ENCODE measurements at places on chromosomes 1 and 21.

DNA sequence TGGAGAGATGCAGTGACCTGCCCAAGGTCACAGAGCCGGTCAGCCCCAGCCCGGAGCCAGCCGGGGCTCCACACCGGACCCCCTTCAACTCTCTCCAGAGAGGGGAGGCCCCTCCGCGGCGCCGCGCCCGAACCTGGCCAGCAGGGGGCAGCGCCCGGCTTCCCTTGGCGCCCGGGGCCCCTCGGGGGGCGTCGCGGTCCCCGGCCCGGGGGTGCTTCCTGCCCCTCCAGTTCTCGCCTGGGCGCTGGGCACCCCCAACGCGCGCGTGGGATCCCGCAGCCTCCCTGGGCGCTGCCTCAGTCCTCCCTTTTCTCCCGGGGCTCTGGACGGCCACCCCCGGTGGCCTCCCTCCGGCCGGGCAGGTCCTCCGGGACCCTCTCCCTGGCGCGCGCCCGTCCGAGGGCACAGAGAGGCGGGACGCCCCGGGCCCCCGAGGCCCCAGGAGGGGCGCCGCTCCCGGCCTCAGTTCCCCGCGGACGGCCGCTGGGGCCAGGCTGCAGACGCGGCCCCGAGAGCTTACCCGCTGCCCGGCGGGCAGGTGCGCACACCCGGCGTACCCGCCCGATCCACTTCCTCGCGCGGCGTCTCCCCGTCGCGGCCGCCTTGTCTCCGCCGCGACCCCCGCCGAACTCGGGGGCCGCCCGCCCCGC is 406 bp downstream of the HTR1D start:
- peak; percentile 18 for DNase-seq

DNA sequence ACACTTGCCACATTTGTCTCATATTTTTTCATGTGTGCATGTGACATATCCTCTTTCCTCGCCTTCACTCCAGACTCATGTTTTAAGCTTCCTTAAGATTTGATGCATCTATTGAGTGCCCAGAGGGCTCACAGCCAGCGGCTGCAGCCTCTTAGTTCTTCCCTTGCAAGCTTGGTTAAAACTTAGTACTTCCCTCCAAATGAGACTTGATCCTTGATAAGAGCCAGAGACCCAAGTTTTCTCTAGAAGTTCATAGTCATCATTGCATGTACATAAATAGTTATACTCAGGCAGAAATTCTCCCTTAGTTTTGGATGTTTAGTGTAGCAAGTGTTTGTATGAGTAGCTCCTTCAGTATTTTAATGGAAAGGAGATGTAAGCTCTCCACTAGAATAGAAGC is 337.6 kb upstream of the B3GALT2 start:
- no peak for DNase-seq

DNA sequence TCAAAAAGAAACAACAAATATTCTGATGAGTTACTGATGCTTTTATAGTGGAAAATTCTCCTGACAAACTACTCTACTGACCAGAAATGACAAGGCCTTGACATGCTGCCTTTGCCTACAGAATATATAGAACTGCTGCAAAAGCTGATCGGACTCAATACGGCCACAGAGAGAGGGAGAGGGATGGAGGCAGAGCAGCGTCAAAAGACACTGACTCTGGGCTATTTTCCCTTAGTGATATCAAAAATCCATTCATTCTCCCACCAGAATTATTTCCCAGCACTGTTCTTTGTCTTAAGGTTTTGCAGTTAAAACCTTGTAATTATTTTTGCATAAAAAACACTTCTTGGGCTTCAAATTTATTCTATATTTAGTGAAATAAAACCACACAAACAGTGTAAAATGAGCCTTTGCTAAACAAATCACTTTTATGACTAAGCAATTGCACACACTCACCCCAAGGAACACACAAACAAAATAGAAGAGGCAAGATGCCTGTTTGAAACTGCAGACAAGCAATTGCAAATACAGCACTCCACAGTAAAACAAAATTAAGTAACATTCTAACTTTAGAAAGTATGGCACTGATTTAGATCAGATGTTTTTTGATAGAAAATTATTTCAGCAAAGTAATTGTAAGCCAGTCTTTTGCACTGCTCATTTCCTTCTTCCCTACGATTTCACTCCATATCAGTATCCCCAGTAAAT is 1036.4 kb downstream of the ADGRL2 start:
- no peak for DNase-seq

- no peak for DNase-seq
These were observed 349.3 kb downstream of the RGS7 start for GRCh38 chr1:241007668-241008067.

GRCh38 chr1:202289009-202289408 is 52.7 kb downstream of the UBE2T start:
- no peak for DNase-seq

GRCh38 chr1:77375541-77375940 is 93.7 kb downstream of the AK5 start:
- no peak for DNase-seq

DNA sequence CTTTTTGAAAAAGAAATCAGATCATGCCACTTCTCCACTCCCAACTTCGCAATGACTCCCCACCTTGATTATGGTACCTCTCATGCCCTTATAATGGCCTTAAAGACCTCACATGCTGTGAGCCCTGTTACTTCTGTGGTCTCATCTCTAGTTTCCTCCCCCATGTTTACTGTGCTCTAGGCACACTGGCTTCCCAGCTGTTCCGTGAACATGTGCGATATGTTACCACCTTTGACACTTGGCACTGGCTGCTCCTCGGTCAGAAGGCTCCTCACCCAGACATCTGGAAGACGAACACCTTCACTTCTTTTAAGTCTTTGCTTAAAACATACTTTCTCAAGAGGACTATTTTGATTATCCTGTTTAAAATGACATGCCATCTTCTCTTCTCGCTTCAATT is 14.3 kb upstream of the NTMT2 start:
- no peak for DNase-seq

GRCh38 chr1:234515411-234515810 is 36.4 kb upstream of the TARBP1 start:
- no peak for DNase-seq

- no peak for DNase-seq
These were observed 764.1 kb downstream of the LTN1 start for GRCh38 chr21:28228636-28228995.

DNA sequence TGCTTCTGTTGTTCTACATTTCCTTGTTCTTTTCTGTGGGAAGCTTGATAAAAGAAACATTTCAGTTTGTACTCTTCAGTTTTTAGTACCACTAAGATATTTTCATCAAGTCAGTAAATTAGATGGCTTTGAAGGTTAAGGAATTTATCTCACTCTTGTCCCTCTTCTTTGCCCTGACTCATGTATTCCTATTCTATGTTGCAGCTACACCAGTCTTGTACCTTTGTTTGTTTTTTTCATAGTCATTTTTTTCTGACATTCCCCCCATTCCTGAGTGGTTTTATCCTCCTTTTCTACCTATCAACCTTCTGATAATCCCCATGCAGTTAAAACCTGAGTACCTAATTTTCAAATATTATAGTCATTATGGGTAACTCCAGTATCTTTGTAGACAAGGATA is 65.4 kb downstream of the MAST2 start:
- DNase-seq: no peak

DNA sequence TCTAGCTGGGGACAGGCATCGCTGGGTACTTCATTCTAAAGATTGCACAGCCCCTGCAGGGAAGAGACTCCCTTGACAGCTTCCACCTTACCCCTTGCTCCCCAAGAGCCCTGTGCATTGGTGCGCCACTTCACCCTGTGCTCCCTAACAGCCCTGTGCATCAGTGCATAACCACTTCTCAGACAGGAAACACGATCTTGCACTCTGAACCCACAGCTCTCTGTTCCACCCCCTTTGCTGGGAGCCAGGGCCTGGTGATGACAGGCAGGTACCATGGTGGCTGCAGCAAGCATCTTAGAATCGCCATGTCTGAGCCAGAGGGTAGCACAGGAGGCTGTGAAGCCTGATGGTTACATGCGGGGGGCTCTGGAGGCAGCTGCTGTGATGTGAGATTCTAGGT is 5.0 kb downstream of the ALPL start:
- DNase-seq: no peak

- DNase-seq: no peak
These were observed 39.8 kb upstream of the SYT2 start for GRCh38 chr1:202750024-202750423.

DNA sequence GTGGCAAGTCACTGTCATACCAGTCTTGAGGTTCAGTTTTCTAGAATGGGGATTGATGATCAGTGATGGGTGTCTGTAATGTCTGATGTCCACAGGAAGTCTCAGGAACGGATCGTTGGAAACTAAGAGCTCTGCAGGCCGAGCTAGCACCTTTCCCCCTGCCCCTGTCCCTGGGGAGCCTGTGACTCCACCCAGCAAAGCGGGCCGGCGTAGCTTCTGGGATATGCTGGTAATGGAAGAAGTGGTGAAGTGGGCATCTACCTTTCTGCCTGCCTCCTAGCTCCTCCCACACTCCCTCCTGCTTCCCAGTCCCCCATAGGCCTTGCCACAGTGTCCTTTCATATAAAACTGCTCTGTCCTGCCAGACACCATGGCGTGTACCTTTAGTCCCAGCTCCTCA is 13.4 kb downstream of the HYI start:
- DNase-seq: no peak

DNA sequence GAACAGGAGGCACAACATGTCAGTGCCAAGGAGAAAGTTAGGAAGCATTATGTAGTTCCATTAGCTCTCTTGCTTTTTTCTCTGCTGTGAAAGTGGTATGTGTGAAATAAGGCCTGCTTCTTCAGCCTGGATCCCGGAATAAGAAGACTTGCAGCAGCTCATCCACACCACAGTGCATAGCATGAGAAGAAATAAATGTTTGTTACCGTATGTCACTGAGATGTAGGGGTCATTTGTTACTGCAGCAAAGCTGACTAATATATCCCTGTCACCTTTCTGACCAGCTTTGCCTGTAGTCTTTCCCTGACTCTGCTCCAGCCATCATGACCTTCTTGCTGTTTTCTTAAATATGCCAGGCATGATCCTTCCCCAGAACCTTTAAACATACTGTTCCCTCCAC is 20.5 kb upstream of the MCOLN3 start:
- no peak for DNase-seq

GRCh38 chr21:46153247-46154154 is 1.9 kb downstream of the FTCD start:
- peak; percentile 48 for DNase-seq

GRCh38 chr1:152626744-152627143 is 3.8 kb upstream of the LCE3A start:
- no peak for DNase-seq

DNA sequence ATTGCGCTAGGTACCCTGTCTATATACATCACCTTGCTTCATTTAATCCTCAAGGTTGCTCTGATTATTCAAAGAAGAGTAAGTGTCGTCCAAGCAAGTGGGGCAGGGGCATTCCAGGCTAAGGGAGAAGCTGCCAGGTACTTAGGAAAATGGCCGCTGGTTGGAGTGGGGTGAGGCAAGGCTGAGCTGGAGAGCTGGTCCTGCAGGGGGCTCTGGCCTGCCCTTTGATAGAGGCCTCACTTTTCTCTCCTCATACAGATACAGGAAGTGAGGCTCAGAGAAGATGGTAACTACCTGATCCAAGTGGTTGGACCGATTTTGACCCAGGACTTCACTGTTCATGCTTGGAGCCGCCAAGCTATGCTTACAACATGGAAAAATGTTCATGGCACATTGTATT is 86.9 kb upstream of the ZBTB40 start:
- no peak for DNase-seq

DNA sequence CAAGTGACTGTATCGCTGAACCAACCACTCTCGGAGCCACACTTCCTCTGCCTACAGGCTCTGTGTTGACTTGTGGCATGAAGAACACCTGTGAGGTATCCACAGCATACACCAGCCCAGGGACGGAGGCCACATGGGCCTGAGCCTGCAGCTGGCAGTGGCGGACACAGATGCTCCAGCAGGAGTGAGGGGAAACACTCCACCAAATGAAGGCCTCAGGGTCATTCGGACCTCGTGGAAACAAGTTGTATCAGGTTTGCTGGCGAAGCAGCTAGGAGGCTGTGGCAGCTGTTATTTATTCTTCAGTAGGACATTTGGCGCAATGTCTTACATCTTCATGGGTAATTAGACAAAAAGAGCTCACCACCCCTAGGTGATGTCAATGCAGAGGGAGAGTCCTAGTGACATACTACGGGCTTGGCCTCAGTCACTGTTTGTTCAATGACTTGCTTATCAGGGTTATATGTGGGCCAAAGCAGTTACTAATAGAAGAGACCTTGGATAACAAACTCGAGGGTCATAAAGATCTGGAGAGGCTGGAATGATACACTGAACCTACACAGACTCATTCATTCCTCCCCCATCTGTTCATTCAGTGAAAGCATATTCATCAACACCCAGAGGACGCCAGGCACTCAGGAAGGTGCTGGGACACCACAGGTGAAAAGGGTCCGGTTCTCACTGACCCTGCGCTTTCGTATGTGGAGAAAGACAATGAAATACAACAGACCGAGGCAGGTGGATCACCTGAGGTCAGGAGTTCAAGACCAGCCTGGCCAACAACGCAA is 11.6 kb upstream of the ETS2 start:
- DNase-seq: no peak

DNA sequence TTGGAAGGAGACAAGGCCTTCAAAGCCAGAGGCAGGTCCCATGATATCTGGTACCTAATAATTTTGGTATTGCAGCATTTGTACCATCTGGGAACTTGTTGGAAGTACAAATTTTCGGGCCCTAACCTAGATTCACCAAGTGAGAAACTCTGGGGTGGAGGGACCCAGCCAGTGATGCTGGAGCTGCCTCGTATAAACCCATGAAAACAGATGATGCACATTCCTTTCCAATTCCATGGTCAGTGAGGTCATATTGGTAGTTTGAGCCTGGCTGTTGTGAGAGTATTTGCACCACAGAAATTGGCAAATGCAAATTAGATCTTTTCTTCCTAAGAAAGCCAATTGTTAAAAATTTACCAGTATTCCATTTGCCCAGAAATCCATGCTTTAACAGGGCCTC is 269.6 kb upstream of the PLXNA2 start:
- no peak for DNase-seq

- DNase-seq: no peak
These were observed 96.2 kb downstream of the GALNT2 start for GRCh38 chr1:230163205-230163604.

GRCh38 chr21:15776818-15777217 is 47.0 kb downstream of the USP25 start:
- DNase-seq: no peak

GRCh38 chr1:53110370-53111072 is 31.9 kb downstream of the SLC1A7 start:
- DNase-seq: no peak

DNA sequence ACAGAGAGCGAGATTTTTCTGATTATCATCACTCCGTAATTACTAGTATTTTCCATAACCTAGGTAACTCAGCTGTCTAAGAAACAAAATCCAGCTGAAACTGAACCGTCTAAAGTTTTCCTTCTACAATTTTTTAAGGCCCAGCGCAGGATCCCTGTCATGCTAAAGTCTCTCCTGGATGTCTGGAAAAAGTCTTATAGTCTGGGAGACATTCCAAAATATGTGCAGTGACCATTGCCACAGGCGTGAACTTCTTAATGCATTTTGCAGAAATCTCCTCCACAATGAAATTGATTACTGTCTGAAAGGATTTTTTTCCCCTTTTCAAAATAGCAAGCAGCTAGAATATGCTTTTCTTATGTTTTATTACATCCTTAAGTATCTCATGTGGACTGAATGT is 209.3 kb upstream of the C1orf105 start:
- DNase-seq: no peak

GRCh38 chr1:183516725-183517124 is 44.4 kb downstream of the SMG7 start:
- DNase-seq: no peak
